ENCODE measurements at places on chromosomes 1 and 21.

- DNase-seq, result peak; percentile 42
These were observed 5.0 kb downstream of the NGF start for GRCh38 chr1:115332813-115333608.

DNA sequence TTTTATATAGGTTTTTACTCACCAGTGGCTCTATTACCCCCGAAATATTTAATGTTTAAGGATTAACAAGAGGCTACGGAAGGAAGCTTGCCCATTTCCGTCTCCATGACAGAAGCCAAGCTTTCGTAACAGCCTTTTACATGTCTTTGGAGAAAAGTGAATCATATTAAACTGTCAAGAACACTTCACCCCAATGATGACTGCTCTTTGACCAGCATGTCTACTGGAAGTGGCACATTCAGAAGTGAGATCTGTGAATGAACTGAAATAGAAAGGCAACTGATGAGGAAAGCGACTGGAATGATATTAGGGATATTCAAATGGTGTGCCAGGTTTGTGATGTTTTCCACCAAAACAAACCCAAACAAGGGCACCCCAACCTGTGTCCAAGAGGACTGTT, 8.5 kb upstream of the PRDM15 start:
- peak; percentile 13 for DNase-seq

DNA sequence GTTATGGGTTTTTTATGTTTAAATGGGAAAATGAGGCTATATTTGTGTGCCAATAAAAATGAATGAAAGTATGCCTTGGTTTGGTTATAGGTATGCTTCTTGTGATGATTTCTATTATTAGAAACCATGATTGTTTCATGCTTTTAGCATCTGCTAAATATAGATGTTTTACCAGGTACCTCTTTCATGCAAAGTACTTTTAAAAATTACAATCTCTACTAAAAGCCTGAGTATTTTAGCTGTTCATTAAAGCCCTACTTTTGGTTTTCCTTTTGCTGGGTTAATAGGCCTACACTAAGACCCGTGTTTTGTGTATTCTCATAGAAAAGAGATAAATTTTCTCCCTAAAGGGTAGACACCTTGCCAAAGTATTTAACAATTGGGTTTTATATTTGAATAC, 32.0 kb downstream of the MTF2 start:
- no peak for DNase-seq

GRCh38 chr21:27807596-27807995, 840.7 kb upstream of the ADAMTS5 start:
- DNase-seq, result no peak

DNA sequence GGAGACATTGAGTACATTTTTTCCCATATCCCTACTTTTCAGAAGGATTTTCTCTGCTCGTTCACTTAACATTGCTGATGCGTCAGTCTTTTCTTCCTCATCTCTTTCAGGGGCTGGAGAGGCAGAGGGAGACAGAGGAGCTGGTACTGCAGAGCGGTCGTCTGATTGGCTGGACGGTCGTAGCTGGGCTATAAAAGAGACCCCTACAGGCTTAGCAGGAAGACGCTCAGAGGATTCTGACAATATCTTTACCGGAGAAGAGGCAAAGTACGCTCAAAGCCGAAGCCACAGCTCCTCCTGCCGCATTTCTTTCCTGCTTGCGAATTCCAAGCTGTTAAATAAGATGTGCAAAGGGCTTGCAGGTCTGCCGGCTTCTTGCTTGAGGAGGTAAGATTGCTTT, at the start of gene RGS4:
TSS of gene RGS4 (plus strand) at position 220 of the 400 bp plus-strand sequence. CDS start at position 344, 124 bp downstream.
- no peak for DNase-seq

- peak; percentile 68 for DNase-seq
These were observed 22.7 kb upstream of the PIK3CD start for GRCh38 chr1:9628541-9629444.

DNA sequence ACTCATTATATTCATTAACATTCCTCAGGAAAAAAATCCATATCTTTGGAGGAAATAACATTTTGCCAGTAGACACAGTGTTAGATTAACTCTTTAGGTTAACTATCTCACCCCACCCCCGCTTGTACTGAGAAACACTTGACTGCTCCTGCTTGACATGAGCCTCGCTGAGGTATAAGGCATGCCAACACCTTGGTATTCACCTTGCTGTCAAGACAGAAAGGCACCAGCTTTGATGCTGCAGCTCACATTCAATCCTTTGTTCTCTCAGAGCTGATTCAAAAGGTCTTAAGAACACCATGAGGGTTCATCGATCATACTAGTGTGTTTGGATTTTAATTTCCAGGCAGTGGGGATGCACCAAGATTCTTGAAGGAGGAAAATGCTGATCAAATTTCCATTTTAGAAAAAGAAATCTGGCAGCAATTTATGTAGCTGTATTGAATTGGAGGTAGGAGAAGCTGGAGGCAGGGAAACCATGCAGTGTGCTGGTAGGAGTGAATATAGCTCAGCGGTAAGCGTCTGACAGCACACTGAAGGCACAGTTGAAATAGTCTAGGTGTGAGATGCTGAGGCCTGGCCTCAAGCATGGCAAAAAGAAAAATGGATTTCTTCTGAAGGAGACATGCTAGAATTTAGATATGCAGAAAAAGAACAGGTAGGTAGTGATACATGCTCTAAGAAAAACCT, 108.0 kb upstream of the ST6GALNAC5 start:
- no peak for DNase-seq

DNA sequence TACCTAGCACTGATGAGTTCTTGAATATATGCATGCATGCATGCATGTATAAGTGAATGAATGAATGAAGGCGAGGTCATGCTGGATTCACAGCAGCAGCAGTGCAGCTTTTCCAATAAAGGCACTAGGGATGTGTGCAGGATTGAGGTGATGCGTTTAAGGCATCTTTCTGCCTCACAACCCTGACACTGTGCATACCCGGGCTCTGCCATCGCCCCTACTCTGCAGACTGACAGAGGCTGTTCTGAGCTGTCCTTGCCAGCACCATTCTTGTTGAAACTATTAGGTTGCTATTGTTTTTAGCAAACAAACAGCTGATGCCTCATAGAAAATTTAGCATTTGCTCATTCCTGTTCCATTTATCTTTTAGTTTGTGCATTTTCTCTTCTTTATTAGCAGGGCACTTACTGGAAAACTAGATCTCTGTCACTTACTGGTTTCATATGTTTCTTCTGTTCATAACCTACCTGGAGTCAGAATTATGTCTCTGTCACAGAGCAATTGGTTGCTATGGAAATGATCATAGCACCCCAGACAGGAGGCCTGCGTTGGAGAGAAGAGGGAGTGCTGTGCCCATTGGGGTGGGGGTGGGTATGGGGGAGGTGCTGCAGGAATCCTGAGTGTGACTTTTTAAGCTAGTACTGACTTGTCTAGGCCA, 79.0 kb downstream of the CD58 start:
- no peak for DNase-seq

DNA sequence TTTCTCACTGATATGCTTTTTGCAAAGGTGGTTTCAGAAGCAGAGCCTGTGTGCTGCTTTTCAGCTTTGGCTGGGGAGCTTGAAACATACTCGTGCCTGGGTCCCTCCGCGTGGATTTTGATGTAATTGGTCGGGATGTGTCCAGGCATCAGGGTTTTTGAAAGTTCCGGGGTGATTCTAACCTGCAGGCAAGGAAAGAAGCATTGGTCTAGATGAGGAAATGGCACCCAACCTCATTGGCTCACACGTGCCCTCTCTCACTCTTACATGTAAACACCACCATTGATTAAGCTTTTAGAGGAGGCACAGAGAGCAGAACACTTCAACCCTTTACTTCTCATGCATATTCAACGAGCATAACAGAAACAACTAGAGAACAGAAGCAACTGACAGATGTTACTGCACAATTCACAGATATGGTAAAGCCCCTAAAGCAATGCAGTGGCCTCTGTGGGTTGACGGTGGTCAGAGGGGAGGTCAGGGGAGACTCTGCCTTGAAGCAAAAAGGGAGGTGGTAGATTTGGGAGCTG, 112.1 kb downstream of the TLR5 start:
- DNase-seq, result no peak

GRCh38 chr1:241292973-241293372, 64.0 kb downstream of the RGS7 start:
- no peak for DNase-seq

- no peak for DNase-seq
These were observed 32.9 kb downstream of the ARHGEF10L start for GRCh38 chr1:17572264-17572985.

DNA sequence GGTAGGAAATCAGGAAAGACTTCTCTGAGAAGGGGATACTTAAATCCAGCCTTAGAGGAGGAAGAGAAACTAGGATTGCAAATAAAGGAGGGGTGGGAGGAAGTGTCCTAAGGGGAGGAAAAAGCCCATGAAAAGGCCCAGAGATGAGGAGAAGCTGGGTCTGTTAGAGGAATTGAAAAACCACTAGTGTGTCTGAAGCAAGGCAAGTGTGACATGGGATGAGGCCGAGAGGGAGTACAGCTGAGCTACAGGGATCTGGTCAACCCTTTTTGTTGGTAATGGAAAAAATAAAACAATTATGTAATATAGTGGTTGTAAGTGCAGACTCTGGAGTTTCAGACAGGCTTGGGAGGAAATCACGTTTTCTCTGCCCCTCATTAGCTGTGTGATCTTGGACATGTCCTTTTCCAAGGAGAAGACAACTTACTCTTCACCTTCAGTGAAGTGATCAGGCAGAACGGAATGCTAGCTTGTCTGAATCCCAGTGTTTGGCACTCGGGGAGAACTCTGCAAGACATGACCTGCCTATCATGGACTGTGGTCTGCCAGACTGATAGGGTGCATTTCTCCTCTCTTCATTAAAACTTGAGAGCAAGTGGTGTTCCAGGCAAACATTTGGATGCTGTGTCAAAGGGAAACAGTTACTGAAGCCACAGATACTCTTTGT, 7.4 kb upstream of the S100A10 start:
- peak; percentile 89 for DNase-seq

GRCh38 chr1:233998891-233999290, 94.4 kb downstream of the SLC35F3 start:
- DNase-seq, result no peak

DNA sequence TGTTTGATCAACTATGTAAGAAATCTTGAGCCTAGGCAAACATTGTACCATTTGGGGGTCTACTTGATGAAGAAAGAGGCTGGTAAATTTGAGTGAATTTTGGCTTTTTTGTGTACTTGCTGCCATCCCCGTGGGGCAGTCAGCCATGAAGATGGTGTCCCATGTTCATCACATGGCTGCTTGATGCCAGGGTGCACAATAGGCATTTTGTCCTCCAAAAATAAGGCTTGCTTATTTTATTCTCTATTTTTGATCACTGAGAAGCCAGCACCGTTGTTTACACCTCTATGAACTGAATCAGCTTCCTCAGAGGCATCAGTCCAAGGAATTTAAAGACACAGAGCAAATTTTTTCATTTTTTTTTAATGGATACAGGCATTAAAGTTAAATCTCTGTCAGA, 1195.7 kb downstream of the AMY1C start:
- DNase-seq, result no peak

DNA sequence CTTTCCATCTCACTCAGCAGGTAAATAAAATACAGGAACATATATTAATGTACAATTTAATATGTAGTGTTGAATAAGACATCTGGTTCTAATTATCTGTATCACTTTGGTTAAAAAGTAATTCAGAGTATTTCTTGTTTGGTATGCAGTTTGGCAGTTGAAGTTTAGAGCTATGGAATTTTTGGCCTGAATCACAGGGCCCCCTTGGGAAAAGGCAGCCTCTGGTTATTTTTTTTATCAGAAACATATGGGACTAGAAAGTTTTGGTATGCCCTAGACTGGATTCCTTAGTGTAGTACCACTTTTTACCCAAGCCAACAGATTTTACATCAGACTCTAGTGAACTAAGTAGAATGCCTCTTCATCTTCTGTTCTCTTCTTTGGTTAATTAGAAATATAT, 26.4 kb downstream of the CNST start:
- DNase-seq, result no peak

DNA sequence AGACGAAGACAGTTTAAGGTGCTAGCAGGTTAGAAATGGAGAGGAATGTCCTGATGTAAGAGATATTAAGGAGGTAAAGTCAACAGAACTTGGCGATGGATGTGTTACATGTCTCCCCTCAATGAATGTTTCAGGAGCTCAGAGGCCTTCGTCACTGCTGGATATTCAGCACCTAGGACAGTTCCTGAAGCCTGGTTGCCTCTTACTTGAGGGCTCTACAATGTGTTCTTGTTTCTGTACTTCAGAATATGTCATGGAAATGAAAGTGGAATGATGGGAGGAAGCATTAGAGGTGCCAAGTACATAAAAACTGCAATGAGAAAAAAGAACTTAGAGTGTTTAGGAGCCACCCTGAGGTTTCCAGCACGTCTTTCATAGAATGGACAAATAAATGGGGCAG, 17.7 kb downstream of the TNR start:
- DNase-seq, result no peak

- DNase-seq, result no peak
These were observed 40.6 kb downstream of the LHX4 start for GRCh38 chr1:180270530-180271271.

GRCh38 chr1:246878551-246878950, 53.2 kb downstream of the AHCTF1 start:
- DNase-seq, result no peak

GRCh38 chr1:244326757-244327156, 125.0 kb downstream of the ADSS2 start:
- no peak for DNase-seq
